ENCODE measurements at places on chromosomes 12 and 14.

DNA sequence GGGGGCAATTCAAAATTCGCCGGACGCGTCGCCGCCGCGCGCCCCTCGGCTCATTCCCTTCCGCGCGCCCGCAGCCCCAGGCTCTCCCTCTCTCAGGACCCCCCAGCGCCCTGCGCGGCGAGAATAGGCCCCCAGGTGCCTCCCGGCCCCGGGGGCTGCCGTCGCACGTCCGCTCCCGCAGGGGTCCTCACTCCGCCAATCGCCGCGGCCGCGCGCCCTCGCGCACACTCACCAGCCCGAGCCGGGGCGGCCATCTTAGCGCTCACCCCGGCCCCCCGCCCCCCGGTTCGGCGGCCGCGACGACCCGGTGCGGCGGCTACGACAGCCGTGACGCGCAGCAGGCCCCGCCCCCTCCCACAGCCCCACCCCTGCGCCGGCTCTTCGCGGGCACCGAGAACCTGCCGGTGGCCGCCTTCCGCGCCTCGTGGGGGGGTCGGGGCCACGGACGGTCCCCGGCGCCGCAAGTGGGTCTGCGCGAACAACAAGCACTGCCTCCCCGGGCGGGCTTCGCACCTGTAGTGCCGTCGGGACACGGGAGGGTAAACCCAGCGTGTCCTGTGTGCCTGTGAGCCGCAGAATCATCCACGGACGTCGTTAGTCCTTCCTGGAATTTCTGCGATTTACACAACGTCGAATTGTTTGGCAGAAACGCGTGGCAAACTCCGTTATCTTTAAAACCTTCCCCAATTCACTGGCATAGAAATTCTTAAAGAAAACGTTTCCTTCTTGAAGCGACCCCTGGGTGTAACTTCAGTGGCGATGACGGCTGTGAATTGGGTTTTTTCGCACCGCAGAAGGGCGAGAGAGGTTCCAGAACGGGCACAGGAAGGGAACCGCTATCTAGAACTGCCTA, 2.5 kb downstream of the USP44 start:
- peak; percentile 5 for DNase-seq

DNA sequence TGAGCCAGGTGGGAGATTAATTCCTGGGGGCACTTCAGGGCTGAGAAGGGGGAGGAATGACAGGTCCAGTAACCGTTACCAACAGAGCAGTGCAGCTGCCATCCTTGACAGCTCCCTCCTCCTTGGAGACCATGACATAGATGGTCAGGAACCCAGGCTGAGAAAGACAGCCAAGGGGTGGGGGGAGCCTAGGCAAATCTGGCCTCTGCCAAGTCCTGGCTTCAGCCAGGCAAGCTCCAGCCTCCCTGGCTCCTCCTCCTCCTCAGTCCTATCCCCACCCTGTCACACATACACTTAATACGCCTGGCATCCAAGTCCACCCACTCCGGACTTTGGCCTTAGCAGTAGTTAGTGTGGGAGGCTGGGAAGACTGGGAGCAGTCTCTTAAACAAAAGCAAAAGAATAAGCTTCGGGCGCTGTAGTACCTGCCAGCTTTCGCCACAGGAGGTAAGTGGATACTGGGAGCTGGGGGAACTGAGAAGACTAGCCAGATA, at the start of gene RDH5:
RDH5 (plus strand) TSS at position 323 of the 494 bp plus-strand sequence. CDS start 792 bp downstream, outside the sequence.
- no peak for DNase-seq

DNA sequence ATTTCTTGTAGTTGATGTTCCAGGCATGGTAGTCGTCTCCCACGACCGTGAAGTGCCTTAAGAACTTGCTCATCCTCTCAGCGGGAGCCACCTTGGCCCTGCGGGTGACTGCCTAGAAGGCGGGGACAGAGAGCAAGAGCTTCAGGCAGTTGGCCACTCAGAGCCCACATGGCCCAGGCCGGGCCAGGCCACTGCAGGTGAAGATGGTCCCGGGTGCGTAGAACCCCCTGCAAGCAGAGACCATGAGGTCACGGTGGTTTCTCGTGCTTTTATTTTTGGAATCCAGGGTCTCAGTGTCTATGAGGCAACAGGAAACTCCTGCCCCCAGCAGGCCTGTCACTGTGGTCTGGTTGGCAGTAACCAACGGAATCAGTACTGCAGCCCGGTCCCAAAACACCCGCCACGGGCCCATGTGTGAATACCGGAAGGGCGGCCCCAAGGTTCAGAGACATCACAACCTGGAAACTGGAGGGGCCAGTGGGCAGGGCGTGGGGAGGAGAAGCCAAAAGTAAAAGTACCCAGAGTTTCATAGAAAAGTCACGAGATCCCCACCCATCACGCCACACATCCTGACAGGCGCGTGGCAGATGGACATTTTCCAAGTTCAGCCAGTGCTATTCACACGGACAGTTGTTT, 27.5 kb downstream of the HVCN1 start:
- DNase-seq, result no peak

DNA sequence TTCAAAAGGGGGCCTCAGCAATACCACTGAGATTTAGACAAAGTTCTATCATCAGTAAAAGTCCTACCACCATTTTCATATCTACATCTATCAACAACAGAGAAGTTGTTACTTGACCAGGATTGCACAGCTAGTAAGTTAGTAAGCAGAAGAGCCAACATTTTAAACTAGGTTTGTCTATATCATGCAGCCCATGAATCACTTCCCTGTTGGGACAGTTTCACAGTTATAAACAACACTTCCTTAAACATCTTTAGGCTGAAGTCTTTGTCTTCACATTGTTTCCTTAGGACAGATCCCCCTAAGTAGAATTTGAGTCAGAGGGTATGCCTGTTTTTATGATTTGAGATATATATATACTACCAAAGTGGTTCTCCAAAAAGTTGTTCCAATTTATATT, 68.5 kb downstream of the DAO start:
- no peak for DNase-seq

DNA sequence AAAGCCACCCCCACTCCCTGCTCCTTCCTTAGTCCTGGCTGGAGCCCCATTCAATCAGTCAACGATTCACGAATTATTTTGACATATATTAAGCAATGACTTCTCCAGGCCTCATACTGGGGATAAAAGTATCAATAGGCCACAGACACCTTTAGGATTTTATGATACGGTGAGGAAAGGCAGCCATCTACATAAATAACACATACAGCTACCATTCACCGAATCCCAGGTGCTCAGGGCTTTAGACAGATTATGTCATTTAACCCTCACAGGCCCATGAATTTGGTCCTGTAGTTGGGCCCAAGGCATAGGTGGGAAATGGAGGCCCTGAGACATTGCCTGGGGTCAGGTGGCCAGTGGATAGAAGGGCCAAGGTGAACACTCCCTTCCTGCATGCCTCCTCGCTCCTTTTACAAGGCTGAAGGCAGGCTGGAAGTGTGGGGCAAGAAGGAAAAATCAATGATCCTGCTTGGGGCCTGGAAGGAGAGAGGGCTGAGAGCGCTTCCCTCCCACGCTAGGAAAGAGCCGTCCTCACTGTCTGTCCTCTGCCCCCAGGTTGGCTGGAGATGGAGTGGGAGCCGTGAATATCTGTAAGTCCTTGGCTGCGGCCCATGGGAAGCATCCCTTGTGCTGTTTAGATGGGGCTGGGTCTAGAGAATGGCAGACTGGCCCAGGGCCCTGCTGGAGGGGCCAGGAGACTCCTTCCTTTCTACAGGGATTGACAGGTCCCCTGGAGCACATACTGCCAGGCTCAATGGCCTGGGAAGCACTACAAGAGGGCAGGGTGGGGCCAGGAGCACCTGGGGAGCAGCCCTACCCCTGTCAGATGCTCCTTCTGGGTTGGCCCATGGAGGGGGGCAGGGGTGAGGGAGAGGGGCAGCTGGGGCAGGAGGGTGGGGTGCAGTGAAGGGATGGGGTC, 14.8 kb downstream of the KRT7 start:
- no peak for DNase-seq

- no peak for DNase-seq
Measured at GRCh38 chr12:109582636-109583035, 9.0 kb downstream of the MVK start.

DNA sequence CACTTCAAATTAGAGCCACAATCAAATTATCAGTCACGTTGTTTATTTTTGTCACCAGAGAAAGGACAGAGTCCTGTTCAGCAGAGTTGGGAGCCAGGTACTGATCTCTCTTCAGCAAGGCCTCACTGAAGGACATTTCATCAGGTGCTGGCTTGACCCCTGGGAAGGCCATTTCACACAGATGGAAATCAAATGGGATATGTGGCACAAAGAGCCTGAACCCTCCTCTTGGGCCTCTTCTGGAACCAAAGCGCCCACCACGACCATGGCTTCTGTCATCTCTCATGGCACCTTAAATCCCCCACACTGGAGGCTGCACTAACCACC, 121.5 kb downstream of the PTCSC3 start:
- no peak for DNase-seq

- DNase-seq, result no peak
Measured at GRCh38 chr12:11798006-11798708, 148.7 kb downstream of the ETV6 start.

DNA sequence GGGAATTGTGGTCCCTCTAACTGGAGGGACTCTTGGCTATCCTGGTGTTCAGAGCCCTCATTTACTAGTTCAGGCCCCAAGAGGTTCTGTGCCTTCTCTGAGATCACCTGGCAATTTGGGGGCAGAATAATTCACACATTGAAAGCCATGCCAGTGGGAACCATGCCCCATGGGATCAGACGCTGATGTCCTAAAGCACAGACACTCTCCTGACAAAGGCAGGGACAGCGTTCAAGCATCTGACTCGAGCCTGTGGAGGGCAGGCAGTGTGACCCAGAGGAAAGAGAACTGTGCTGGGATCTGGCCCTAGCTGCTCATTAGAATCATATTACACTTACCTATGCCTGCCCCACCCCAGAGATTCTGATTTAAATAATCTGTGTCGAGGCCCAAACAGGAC, 2.4 kb upstream of the ASB2 start:
- no peak for DNase-seq

- no peak for DNase-seq
Measured at GRCh38 chr14:99820702-99821331, 27.6 kb downstream of the EML1 start.

DNA sequence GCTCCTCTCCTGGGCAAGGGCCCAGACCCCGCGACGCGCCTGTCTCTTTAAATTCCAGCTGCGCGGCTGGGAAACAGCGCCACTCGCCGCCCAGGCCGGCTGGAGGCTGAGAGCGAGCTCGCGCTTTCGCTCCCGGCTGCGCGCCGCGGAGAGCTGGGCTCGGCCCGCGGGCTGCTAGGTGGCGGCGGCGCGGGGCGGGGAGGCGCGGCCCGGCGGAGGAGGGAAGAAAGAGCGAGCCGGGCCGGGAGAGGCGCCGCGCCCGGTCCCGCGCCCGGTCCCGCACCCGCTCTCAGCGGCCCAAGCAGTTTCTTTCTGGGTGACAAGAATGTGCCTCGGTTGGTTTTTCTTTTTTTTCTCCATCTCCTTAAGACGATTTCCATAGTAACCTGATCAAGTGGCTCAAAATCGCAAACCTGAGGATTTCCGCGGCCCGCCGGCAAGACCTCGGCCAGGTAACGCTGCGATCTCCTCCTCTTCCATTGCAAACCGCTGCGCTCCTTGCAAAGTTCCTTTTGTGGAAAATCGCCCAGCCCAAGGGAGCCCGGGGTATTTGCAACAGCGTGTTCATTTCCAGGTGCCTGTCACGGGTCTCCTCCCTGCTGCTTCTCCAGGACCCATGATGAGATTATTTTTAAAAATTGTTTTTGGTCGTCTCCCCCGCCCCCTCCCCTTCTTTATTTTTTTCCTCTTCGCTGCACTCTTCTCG, 259.5 kb upstream of the E2F7 start:
- no peak for DNase-seq

DNA sequence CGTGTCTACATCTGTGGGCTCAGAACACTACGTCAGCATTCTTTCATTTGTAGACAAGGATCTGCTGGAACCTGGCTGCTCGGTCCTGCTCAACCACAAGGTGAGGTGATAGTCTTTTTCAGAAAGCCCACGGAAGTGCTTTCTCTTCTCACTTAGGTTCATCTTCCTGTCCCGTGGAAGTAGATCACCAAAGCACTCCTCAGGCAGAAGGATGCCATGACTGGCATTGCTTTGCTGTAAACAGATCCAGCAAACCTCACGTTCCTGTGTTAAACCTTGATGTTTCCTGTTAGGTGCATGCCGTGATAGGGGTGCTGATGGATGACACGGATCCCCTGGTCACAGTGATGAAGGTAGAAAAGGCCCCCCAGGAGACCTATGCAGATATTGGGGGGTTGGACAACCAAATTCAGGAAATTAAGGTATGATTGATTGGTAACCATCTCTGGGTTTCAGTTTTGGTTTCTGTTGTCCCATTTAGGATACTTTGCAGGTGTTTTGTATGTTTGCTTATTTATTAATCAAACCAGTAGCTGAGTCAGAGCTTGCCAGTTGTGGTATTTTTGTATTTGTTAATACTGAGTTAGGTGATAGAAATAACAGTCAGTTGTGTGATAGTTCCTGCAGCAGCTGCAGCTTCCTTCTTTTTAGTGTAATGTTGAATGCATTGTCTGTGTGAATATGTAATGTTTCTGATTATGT, 7.5 kb downstream of the PSMC1 start:
- no peak for DNase-seq

DNA sequence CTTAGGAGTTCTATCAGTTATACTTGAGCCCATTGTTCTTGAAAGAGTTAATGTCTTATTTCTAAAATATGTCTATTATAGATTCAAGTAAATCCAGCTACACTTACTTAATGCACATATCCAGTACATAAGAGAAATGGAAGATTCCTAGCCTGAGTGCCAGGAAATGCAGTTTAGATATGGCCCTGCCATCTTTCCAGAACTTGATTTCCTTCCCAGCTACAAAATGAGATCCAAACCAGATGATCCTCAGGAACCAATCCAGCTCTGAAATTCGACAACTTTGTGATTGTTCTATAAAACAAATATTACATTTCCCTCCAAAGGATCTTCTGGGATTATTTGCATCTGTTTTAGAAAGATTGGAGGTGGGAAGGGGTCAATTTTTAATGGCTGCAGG, 317.3 kb upstream of the GARIN6 start:
- no peak for DNase-seq

DNA sequence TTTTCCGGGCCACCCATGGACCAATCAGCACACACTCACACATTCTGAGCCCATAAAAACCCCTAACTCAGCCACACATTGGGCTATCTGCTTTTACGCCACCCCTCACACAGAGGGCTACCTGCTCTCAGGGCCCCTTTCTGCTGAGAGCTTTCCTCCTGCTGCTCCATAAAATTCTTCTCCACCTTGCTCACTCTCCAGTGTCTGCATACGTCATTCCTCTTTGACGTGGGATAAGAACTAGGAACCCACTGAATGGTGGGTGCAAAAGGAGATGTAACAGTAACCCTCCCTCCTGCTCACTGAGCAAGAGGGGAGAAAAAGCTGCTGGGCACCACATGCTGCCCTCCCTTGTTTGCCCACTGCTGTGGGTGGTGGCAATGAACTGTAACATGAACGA, 596.7 kb upstream of the TMEM132C start:
- no peak for DNase-seq

All from activated CD4-positive, CD25-positive, alpha-beta regulatory T cell (primary cell).